ENCODE measurements at places on chromosomes 2 and 18.
A peak's percentile ranks its signal among the peaks of the same experiment; 100 is the strongest.

- DNase-seq: no peak
Measured at GRCh38 chr18:24559526-24559925, 99.1 kb downstream of the HRH4 start.

GRCh38 chr18:36828157-36828629 lies 609 bp downstream of the TPGS2 start:
- DNase-seq: peak; percentile 25

DNA sequence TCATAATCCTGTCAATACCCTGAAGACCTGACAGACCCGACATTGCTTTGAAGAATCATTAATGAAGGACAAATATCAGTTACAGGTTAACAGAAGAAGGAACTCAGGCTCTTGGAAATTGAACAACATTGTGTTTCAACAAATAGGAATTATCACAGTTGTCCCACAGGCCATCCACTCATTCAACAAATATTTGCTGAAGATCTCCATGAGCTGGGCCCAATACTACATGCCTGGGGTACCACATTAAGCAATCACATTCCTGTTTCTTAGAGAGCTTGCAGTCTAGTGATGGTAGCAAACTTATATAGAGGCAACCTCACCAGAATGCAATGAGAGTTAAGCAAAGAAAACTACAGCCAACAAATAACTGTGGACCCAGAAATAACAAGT lies 671.6 kb upstream of the ACVR2A start:
- no peak for DNase-seq

DNA sequence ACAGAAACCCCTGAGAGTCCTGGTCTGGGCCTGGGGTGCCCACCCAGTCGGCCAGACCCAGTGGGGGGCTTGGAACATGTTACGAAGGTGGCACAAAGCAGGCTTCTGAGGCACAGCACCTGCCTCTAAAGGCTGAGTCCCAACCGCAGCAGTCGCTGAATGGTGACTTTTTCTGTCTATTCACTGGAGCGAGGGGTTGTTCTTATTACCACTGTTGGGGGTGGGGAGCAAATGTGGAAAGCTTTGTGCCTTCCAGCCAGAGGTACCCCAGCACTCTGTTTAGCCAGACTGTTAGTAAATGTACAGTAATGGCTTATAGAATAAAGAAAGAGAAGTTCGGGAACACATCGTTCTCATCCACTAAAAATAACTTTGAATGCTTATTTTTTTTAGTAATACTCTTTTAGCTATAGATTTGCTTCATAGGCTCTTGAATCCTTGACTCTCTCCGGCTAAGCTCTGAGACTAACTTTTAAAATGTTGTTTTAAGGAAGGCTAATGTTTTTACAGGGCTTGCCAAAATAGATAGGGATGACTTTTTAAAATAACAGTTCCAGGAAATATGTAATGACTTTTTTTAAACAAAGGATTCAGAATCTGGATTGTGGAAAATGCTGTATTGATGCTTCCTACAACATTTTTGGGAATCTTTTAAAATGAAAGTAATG lies 23.4 kb upstream of the PTPN2 start:
- no peak for DNase-seq

DNA sequence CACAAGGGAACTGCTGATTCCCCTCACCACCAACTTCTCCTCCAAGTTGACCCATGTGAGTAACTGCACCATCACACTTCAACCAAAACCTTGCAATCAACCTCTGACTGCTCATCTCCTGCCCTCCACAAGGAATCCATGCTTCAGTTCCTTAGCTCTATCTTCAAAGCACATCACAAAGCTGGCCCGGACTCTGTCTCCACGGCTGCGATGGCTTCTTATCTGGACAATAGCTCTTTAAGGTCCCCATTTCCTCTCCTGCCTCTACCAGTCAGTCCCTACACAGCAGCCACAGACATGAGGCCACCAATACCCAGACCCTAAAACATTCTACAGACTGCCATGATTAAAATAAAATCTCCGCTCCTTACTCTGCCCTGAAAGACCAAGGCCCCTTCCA lies 25.7 kb downstream of the MBOAT2 start:
- no peak for DNase-seq

- no peak for DNase-seq
Measured at GRCh38 chr2:48445091-48445725, 84.7 kb upstream of the STON1 start.

- no peak for DNase-seq
Measured at GRCh38 chr2:176781570-176782217, 430.9 kb upstream of the HNRNPA3 start.

DNA sequence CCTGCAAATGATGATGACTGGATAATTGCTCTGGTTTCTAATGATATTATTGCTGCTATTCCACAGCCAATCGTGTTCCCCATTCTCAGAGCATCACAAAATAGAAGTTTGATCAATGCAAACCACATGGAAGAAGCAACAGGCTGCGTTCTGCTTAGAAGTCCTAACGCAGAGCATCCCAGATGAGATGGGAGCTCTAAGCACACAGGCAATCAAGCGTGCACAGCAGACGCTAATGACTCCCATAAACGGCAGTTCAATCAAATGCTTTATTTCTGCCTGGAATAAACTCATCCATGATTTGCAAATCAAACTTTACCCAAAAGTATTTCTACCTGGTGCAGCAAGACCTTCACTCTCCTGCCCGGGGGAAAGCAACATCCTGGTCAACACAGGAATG lies 304.2 kb downstream of the FBXO15 start:
- DNase-seq: no peak

- DNase-seq: no peak
Measured at GRCh38 chr18:52553441-52553840, 213.4 kb downstream of the DCC start.

- DNase-seq: no peak
Measured at GRCh38 chr2:129499747-129500146, 479.7 kb upstream of the RAB6C start.

DNA sequence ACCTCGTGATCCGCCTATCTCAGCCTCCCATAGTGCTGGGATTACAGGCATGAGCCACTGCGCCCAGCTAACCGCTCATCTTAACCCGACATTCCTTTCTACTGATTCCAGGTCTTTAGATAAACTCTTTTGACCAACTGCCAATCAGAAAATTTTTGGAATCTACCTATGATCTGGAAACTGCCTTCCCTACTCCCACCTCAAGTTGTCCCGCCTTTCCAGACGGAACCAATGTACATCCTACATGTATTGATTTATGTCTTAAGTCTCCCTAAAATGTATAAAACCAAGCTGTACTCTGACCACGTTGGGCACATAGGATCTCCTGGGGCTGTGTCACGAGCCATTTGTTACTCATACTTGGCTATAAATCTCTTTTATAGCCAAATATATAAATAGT lies 3.2 kb upstream of the NEU2 start:
- DNase-seq: no peak

- no peak for DNase-seq
Measured at GRCh38 chr2:70480468-70480867, 73.2 kb downstream of the TGFA start.

DNA sequence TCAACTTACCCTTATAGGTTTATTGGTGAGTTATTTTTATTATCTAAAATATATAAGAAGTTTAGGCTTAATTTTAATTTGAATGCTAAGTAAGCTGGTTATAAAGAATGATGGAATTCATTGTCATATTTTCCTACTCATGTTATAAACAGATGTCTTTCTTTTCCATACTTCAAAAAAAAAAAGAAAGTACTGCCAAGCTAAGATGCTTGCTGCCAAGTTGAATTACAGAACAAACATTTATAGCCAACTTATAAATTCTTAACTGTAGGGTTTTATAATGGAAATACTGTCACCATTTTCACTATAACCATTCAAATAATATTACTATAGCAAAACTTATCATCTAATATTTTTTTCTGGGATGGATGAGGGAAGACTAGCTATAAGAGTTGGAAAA lies 676.0 kb downstream of the NRXN1 start:
- no peak for DNase-seq

DNA sequence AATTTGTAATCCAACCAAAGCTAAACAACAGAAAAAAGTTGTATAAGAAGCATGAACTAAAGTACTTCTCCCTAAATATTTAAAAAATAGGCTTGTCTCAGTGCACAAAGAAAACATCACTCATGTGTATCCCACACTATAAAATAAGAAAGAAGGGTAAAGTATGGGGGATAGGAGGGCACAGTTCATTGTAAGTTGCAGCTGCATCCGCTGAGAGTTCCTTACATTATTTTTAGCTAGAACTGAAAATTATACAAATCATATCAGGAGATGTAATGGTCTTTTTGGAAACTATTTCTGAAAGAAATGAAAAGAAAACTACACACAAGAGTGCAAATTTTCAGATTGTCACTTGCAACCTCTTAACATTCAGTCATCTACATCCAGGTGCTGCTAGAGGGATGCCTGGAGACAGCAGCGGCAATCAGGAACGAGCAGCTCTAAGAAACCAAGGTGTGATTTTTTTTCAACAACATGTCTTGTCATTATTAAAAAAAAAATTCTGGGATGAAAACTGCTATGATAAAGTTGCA lies 273.6 kb downstream of the ASXL3 start:
- no peak for DNase-seq

DNA sequence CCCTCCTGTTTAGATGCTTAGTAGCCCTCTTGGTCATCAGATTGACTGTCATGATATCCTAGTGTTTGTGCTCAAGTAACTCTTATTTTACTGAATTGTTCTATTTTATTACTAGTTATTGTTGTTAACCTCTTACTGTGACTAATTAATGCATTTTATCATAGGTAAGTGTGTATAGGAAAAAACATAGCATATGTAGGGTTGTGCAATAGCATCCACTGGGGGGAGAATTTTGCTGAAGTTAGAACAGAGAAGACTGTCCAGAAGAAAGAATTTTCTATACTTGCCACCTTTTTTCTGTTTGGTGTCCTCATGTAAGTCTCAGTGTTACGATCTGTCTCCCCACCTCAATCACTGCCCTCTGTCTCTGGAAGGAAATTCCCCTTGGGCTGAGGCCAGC lies 177.4 kb downstream of the RPIA start:
- DNase-seq: no peak

DNA sequence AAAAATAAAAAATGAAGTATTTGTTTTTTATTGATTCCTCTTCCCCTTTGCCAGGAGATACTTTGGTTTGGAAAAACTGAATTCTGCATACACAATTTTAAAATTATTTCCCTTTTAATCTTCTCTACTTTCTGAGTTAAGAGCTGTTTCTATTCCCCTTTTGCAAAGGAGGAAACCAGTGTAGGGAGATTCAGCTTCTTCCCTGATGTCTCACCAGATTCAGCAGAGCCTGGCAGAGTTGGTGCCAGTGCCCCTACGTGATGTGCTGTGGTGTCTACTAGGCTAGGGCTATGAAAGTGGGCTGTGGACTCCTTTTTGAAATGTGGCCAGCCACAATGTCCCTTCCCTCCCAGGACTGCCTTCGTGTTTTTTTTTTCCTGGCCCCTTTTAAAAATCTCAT lies 2.4 kb downstream of the RPE start:
- no peak for DNase-seq

GRCh38 chr2:118670276-118670675 lies 177.2 kb downstream of the EN1 start:
- DNase-seq: no peak

DNA sequence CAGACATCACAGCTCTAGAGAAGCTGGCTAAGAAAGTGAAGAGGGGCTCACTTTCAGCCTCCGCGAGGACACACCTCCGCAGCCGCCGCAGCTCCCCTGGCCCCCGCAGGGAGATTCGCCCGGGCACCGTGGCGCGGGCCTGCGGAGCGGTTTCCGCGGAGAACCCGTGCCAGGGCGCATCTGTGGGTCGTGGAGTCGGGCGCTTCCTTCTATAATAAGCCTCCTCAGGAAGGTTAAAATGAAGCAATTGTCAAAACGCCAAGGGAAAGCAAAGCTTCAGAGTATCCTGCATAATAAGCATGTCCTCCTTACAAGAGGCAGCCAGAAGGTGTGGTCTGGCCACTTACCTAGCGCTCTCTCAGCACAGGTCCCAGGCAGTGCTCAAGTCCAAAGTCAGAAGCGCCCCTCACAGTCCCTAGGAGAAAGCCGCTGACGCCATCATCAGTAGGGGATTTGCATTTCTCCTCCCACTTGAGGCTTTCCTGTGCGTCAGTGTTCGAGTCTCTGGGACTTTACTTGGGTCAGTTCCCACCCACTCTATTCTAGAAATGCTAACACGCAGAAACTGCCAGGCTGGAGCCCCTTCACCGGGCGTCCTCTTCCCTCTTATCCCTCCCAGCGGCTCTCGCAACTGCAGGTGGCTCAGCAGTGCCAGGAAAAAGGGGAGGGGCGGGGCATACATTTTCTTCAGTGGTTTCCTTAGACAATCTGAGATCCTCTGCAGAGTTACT lies at the start of gene STAT4:
Gene STAT4 (minus strand): TSS at position 395 of the 731 bp plus-strand sequence. CDS start 2,791 bp downstream, outside the sequence.
- DNase-seq: no peak

GRCh38 chr18:51514128-51514527 lies 316.6 kb upstream of the MEX3C start:
- DNase-seq: no peak

- DNase-seq: no peak
Measured at GRCh38 chr2:222264791-222265320, 33.9 kb downstream of the PAX3 start.

DNA sequence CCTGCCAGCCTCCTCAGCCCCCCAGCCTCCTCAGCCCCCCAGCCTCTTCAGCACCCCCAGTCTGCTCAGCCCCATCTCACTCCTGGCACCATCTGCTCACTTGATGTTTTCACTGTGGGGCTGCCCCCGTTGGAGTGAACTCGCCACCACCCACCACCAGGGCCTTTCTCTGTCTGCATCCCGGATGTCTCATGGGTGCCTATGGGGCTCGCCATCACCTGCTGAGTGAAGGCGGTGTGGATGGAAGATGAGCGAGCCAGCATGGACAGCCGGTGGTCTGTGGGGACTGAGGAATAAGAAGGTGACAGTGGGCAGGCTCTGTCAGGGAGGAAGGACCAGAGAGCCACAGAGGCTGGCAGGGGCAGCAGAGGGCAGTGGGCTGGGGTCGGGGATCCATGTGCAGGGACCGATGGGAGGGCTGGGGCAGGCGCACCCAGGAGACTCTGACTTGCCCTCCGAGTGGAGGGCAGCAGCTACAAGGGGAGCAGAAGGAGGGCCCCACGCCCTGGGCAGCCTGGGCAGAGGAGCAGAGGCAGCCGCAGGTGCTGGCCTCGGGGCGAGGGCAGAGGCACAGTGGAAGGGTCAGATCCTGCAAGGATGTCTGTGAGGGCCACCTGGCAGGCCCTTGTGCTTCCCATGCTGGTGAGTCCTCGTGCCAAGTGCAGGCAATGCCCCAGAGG lies 74.7 kb upstream of the ODC1 start:
- DNase-seq: peak; percentile 49

DNA sequence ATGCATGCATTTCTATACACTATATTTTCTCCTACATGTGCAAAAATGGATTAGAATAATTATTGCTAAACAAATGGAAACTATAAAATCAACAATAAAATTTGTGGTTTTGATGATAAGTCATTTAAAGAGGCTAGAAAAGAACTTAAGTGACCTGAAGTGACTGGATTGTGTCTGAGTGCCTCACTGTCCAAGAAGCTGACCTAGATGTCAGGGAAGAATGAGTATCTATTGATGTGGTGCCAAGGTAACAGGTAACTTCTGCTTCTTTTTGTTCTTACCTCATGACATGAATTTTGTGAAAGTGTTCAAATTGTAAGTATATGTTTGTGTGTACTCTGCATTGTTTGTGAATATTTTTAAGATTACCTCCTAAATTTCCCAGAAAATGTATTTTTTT lies 1623.9 kb upstream of the ACVR2A start:
- no peak for DNase-seq

All from tibial artery (tissue), 4 donors.